Heart right ventricle (tissue), 16 donors: ENCODE measurements at places on chromosomes 5 and 9. TPM values are rescaled to one million over a fixed set of nuclear protein-coding genes. Genes with fewer than 3 reads are reported as not detected.

The ANKRD34B gene
- not detected for polyA plus RNA-seq

The PCAT7 gene
- not detected for polyA plus RNA-seq

The KIAA1958 gene
- polyA plus RNA-seq, result 1.2 TPM

The RAB3C gene
- polyA plus RNA-seq, result 0.22 TPM

The SLCO6A1 gene
- polyA plus RNA-seq, result not detected

The SLC34A3 gene
- not detected for polyA plus RNA-seq

DNA sequence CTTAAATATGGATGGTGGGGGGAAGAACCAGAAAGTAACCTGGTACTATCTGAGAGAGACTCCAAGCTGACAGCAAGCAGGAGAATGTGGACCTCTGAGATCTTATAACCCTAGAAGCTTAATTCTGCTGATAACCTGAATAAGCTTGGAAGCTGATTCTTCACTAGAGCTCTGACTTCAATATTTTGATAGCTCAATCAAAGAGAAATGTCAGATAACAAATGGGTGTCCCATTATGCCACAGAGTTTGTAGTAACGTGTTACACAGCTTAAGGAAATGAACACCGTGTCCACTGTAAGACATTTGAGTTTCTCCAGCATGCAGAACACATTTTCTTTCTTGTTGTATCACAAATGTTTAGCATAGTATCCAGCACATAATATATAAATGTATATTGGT lies 626.7 kb downstream of the CDH12 start:
- no peak for DNase-seq

DNA sequence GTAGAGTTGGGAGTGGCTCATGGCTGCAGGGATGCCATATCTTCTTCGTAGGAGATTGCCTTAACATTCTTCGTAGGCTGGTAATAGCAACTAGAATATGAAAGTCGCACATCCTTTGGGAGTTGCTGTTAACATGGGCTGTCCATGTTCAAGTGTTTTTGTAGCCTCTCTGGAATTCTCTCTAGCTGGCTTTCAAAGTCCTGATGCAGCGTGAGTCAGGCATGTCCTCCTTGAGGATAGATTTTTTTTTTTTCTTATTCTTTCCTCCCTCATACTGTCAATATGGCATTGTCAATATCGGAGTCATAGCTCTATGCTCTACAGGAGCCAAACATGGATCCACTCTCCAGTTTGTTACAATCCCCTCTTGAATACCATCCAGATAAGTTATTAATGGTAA lies 494.8 kb upstream of the WWC1 start:
- no peak for DNase-seq

DNA sequence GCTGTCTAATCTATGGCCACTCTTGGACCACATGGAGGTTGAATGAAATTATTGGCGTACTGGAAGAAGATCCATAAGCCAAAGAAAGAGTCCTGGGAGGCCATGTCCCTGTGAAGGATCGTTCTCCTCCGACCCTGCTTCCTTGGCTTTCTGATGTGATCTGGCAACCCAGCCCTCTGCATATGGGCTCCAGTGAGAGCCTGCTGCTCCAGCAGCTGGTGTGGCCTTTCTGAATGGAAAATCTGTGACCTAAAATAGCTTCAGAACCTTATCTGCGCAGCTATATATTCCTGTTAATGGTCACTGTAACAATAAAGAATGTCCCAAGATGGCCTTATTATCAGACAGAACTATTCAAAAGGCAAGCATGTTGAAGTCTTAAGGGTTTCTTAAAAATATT lies 40.2 kb upstream of the PHF2 start:
- no peak for DNase-seq

DNA sequence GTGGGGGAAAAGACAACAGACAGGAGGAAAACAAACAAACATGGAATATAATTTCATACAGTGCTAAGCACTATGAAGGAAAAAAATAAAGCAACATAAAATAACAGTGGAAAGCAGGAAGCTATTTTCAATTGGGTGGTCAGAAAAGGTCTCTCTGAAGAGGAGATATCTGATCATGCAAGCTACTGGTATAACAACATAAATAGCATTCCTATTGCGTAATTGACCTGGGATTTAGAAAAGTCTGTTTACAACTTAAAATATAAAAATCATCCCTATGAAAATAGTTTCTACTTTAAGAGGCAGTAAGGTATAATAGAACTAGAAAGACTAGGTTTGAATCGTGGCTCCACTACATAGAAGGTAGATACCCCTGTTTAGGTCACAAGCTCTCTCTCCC lies 61.4 kb downstream of the FBXW11 start:
- no peak for DNase-seq

GRCh38 chr5:91110686-91111085 lies 272.4 kb downstream of the ARRDC3 start:
- no peak for DNase-seq

DNA sequence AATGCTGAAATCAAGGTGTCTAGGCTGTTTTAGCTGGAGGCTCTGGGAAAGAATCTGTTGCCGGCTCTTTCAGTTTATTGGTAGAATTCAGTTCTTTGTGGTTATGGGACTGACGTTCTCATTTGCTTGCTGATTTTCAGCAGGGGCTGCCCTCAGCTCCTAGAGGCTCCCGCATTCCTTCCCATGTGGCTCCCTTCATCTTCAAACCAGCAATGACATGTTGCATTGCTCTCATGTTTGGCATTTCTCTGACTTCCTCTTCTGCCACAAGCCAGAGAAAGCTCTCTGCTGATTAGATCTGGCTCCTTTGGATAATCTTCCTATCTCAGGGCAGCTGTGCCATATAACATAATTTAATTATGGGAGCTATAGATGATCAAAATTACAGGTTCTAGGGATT lies 360.3 kb downstream of the LRRC70 start:
- DNase-seq, result no peak

- DNase-seq, result no peak
Measured at GRCh38 chr5:149702934-149703646, 27.0 kb upstream of the PPARGC1B start.

- DNase-seq, result no peak
Measured at GRCh38 chr9:90477535-90477934, 165.1 kb downstream of the DIRAS2 start.

DNA sequence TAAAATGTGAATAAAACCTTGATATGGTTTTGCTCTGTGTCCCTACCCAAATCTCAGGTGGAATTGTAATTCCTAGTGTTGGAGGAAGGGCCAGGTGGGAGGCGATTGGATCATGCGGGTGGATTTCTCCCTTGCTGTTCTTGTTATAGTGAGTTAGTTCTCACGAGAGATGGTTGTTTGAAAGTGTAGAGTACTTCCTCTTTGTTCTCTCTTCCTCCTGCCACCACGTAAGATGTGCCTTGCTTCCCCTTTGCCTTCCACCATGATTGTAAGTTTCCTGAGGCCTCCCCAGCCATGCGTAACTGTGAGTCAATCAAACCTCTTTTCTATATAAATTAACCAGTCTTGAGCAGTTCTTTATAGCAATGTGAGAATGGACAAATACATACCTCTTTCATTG lies 34.9 kb downstream of the TARS1 start:
- DNase-seq, result no peak

DNA sequence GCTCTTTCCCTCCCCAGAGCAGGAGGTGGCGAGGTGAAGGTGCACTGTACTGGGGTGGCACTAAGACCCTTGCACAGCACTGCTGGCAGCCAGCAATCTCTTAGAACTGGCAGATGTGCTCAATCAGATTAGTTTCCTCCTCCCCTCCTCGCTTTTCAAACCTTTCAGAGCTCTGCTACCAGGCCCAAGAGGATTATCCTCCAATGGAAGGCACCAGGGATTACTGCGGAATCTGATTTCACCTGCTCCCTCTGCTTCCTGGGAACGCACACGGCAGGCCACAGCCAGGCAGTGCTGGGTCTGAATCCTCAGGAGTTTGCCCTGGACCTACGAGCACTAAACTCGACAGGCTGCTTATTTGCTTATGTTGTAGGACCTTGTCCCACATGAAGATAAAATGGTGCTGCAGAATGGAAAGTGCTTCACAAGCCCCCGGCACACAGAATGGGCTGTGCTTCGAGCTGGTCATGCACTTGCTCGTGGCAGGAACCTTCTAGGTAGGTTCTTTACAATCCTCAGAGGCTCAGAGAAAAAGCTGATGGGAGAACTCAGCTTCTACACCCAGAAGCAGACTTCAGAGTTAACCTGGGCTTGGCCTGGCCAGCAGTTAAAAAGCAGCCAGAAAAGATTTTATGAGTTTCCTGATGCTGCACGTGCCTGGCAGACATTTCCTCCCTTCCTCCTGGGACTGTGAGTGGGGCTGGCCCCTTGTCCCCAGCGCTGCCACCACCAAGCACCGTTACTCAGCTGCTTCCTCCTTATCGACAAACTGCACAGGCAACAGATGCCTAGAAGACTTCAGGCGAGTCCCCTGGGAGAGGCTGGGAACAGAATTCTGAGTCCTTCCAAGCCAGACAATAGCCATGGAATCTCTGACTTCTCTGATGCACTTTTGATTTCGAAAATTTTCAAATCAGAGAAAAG lies 33.1 kb downstream of the FABP6 start:
- DNase-seq, result peak; percentile 27

DNA sequence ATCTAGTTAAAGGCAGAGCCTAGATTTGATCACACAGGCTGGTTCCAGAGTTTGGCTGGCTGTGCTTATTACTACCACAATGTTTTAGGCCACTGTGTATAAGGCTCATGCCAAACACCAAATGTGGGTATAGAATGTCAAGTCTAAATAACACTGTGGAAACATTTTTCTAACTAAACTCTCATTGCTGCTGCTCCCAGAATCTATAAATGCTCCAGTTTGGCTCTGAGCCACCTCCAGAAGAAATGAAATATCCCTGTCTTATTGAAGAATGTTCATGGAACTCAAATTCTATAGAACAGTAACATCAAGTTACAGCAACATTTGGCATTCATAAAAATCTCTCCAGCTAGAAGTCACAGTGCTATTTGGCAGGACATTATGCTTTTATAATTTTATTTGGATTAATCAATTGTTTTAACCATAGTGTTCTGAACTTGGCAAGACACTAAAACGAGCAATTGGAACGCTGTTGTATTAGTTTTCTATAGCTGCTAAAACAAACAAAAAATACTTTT lies 178.1 kb upstream of the COX7C start:
- DNase-seq, result no peak

DNA sequence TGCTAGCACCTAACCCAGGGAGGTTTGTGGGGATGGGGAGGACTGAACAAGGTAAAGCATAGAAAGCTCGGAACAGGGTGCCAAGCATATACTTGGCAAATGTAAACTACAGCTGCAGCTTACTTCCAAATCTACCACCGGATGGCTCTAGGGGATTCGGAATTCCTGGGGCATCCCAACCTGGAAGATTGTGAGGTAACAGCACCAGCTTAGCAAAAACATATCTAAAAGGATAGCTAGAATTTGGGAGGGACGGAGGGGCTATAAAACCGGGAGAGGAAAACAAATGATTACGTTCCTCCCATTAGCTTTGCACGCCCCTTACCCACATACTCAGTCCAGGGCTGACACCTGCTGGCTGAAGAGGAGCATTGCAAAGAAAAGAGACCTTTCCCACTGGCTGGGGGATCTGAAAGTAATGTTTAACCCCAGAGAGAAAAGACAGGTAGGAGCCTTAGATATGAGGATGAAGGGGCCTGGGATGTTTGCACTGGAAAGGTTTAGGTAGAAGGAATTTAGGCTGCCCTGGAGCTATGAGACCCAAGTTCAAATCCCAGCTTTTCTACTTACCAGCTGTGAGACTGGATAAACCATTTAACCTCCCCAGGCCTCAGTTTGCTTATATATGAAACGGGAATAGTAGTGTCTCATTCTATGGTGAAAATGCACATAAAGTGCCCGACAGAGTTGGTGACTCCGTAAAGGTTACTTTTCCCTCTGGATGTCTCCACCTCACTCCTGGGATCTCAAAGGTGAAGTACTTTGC lies 73.6 kb downstream of the FAM114A2 start:
- peak; percentile 20 for DNase-seq

- DNase-seq, result no peak
Measured at GRCh38 chr5:17412760-17413671, 85.0 kb upstream of the TAF11L2 start.

DNA sequence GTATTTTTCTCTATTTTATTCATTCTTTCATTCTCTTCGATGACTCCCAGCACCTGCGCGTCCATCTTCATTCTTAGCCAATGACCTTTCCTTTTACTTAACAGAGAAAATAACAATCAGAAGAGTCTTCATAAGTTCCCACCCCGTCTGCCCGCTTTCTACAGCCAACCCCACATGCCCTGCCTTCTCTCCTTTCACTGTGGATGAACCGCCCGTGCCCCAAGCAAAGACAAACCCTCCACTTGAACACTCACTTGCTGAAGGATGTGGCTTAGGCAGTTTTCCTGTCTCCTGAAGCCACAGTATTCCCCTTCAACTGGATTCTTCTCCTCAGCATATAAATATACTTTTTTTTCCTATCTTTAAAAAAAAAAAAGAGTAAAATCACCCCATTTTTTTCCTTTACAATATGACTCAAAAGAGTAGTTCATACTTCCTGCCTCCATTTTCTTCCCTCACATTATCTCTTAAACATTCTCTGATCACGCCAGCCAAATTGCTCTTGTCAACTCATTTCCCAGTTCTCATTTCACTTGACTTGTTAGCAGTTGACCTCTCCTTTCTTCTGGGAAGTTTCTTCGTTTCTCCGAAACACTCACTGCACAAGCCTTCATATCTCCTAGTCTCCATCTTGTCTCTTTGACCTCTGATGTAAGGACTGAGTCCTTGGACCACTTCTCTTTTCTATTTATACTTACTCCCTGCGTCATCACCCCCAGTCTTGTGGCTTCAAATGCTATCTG lies 11.1 kb downstream of the NIPSNAP3B start:
- DNase-seq, result no peak

GRCh38 chr9:35726931-35727330 lies 5.1 kb downstream of the TLN1 start:
- peak; percentile 60 for DNase-seq

DNA sequence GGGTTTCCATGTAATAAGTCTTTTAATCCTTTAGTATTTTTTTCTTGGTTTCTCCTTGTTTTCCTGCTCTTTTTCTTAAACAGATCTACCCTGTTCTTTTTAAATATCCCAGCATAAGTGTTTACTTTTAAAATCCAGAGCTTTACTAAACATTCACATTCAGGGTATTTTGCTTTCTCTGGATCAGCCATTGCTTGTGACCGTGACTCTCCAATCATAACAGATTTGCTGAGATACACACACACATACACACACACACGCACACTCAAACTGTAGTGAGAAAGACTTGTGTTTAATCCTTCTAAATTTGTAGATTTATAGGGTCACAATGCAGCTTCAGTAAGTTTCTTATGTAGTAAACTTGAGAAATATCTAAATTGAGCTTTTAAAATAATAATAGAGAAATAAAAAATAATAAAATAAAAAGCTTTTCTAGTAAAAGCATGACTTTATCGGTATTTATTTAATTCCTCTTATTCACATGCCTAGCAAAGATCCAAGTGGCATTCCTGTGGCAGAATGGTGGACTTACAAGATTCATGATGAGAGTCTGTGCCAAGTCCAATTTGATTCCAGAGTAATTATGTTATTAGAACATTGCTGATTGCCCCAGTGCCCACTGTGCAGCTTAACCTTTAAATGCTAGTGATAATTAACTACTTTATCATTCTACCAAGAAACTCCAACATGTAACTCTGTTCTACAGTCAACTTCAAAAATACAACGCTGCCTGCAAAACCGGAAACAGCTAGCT lies 129.0 kb downstream of the TLE4 start:
- DNase-seq, result no peak
